ENCODE measurements at places on chromosomes 1 and 21. TPM values are rescaled to one million over a fixed set of nuclear protein-coding genes. Genes with fewer than 3 reads are reported as not detected.

DNA sequence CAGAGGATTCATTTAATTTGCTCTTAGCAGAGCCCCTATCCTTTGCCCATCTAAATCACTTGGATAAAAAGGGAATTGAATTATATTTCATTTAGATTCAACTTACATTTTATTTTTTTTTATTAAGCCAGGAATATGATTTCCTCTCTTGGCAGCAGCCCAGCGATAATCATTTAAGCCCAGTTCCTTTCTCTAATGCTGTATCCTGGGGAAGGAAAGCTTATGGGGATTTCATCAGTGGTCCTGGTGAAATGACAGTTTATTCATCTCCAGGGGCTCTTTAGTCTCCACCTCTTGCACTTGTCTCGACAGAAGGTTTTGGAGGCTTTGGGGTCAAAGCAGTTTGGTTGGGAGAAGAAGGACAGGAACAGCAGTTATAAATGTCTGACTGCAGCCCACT, 50.4 kb upstream of the LRRC8D start:
- no peak for DNase-seq

GRCh38 chr1:93734999-93735398, 53.4 kb upstream of the BCAR3 start:
- no peak for DNase-seq

DNA sequence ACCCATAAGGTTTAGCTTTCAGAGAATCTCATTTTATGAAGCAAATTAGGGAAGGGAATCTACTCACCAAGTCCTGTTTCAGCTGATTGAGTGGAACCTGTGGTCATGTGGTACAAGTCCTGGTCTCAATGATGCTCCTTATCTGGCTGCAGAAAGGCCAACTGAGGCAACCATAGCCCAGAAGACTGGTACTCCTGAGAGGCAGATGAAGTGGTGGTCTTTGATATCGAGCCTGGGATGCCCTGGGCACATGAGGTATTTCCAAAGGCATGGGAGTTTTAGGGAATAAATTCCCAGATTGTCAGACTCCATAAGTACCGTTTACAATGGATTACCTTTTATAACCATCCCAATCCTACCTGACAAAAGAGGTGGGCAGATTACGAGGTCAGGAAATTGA, 3.3 kb downstream of the MX1 start:
- no peak for DNase-seq

DNA sequence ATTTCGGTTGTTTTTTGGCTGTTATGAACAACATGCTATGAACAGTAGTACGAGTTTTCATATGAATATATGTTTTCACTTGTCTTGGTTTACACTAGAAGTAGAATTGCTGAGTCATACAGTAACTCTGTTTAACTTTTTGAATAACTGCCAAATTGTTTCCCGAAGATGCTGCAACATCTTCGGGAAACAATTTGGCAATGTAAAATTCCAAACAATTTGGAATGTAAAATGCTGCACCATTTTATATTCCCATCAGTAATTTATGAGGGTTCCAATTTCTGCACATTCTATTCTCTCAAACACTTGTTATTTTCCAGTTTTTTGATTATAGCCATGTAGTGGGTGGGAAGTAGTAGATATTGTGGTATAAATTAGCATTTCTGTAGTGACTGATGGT, 11.6 kb downstream of the PCBP3 start:
- no peak for DNase-seq

DNA sequence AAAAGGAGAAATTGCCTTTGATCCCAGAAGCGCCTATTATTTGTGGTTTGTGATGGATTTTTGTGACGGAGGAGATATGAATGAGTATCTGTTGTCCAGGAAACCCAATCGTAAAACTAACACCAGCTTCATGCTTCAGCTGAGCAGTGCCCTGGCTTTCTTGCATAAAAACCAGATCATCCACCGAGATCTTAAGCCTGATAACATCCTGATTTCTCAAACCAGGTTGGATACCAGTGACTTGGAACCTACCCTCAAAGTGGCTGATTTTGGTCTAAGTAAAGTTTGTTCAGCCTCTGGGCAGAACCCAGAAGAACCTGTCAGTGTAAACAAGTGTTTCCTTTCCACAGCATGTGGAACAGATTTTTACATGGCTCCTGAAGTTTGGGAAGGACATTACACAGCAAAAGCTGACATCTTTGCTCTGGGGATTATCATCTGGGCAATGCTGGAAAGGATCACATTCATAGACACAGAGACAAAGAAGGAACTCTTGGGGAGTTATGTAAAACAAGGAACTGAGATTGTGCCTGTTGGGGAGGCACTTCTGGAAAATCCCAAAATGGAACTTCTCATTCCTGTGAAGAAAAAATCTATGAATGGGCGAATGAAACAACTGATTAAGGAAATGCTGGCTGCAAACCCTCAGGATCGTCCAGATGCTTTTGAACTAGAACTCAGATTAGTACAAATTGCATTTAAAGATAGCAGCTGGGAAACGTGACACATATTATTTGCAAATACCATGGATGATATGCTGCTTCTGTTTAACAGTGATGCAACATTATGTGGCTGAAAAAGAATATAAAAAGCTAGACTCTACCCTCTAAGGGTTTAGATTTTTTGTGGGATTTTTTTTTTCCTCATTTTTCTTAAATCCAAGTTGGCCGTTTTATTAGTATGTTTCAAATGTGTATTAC, 10.5 kb downstream of the PDIK1L start:
- no peak for DNase-seq

- no peak for DNase-seq
These were observed 125.3 kb upstream of the CACYBP start for GRCh38 chr1:174874331-174875053.

DNA sequence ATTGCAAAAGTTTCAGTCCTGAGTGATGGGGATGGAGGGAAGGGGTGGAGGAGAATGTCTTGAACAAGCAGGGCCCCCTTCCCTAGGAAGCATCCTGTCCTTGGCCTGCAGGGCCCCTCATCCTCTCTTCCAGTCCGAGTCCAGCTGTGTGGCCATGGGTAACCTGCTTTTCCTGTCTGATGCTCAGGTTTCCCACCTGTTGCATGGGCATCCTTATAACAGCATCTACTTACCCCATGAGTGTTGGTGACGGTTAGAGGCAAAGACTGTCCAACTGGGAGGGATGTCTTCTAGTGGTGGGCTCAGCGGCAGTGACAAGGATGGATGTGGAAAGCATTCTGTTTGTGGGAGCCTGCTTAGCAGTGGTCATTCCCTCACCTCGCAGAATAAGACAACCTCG, 1.9 kb downstream of the UBL4B start:
- DNase-seq, result no peak

GRCh38 chr1:111965781-111966443, 23.6 kb downstream of the KCND3 start:
- DNase-seq, result no peak

DNA sequence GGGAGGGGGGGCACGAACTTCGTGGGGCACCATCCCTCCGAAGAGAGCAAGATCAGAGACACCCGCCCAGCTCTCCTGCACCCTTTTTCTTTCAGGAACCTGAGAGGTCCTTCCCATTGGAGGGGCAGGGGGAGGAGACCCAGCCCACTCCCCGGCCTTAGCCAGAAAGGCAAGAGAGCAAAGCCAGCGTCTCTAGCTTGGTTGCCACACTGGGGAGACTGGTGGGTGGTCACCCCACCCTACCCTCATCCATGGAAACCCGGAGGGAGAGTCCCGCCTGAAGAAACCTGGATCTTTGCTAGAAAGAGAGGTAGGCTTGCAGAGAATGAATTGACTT, 246 bp downstream of the ATP2B4 start:
- peak; percentile 67 for DNase-seq

GRCh38 chr1:48500541-48501450, 28.8 kb upstream of the SPATA6 start:
- no peak for DNase-seq

DNA sequence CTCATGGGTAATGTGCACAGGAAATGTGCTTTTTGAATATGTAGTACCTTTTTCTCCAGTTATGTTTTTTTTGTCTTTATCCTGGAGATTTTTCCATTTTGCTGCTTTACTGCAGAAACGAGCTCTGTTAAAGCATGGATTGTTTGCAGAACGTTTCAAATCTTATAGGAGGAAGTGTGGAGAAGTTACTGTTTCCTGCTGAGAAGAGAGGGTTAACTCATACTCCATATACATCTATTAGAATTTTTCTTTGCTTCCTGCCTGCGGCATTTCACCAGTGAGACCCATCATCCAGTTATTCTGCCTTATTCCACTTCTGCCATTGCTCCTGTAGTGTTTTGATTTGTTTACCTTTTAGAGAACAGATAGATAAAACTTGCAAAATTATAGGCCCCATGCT, 2.0 kb downstream of the RPRD2 start:
- no peak for DNase-seq

GRCh38 chr1:180173952-180174351, 19.3 kb downstream of the QSOX1 start:
- no peak for DNase-seq

- no peak for DNase-seq
These were observed 55.0 kb downstream of the PLPPR5 start for GRCh38 chr1:98949621-98950020.

GRCh38 chr1:11080931-11081330, 18.7 kb downstream of the EXOSC10 start:
- DNase-seq, result no peak

DNA sequence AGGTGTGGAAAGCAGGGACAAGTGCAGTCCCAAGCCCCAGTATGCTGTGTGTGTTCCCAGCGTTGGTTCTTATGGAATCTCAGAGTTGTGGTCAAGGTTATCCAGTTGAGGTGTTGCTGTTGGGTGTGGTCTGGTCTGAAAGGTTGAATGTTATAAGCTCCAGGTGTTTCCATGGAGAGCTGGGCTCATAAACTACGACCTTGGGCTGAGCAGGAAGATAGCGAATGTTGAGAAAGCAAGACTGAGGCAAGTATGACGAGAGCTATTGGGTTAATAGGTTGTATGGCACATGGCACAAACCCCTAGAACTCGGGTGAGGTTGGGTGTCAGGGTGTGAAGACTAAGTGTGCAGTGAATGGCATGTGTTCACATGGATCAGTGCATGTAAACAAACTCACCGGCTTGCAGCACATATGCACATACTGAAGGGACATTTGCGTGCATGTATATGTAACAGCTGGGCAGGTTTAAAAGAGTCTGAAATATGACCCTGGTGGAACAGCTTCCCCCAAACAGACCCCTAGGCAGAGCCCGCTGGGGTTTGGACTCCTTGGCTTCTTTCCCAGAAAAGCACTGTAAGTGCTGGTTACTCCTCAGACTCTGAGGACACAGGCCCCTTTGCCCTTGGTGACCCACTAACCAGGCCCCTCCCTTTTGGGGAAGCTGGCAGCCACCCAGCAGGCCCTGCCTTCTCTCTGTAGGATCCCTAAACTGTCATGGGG, 117.5 kb downstream of the NAV1 start:
- DNase-seq, result no peak

- DNase-seq, result no peak
These were observed 4.1 kb downstream of the S100A2 start for GRCh38 chr1:153561466-153561985.

DNA sequence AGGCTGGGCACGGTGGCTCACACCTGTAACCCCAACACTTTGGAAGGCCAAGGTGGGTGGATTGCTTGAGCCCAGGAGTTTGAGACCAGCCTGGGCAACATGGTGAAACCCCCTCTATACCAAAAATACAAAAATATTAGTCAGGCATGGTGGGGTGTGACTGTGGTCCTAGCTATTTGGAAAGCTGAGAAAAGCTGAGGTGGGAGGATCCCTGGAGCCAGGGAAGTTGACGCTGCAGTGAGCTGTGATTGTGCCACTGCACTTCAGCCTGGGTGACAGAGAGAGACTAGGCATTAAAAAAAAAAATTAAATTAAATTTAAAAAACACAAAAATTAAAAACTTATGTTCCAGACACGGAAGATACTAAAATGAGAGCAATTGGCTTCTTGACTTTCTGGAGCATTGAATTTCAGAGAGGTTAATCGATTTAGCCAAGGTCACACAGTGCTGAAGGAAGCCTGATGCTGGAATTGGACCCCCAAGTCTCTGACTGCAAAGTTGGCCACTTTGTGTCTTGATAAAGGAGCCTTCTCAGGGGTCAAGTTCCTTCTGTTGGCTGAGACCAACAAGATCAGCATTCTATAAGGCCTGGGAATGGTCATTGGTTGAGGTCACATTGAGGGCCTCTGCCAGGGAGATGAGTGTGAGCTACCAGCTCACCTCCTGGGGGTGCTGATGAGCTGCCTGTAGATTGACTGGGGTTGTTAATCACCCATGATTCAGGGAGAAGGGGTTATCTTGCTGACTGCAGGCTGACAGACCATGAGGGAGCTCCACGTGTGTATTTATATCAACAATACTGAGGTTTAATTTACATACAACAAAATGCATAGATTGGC, 54.3 kb downstream of the RPS6KA1 start:
- no peak for DNase-seq

- DNase-seq, result no peak
These were observed 756.0 kb upstream of the ADGRL2 start for GRCh38 chr1:81044708-81045107.

GRCh38 chr1:152884085-152884484, 6.0 kb downstream of the SMCP start:
- no peak for DNase-seq

- no peak for DNase-seq
These were observed 29.0 kb downstream of the ATP2B4 start for GRCh38 chr1:203655671-203656070.

GRCh38 chr1:2914702-2915101, 106.6 kb upstream of the ACTRT2 start:
- DNase-seq, result no peak

DNA sequence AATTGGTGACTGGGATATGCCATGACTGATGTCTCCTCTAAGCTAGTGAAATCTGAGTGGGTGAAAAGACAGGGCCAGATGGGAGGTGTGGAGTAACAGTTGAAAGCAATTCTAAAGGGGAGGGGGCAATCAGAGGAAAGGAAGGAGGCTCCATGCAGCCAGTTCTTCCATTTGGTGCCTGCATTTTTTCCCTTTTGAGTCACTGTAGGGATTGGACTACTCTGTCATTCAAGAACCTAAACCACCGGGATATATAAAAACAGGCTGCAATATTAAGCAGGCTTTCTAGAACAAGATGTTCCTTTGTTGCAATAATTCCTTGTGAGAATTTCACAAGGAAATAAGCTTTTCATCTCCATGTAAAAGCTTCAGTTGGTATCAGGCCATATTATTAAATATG, 18.3 kb downstream of the CLIC6 start:
- DNase-seq, result no peak

- no peak for DNase-seq
These were observed 25.7 kb downstream of the ANGPTL7 start for GRCh38 chr1:11214698-11215380.

- no peak for DNase-seq
These were observed 6.2 kb downstream of the ADAMTSL4 start for GRCh38 chr1:150555198-150555970.

Gene GSTM1
- total RNA-seq, result 48.8 TPM

Gene TMOD4
- 0.77 TPM for total RNA-seq

Gene FAM151A
- total RNA-seq, result not detected

Gene HUNK
- 61.4 TPM for total RNA-seq

Gene AMY1A
- total RNA-seq, result not detected

Gene RGSL1
- not detected for total RNA-seq

Gene OR2L13
- total RNA-seq, result not detected

Gene TMEM269
- total RNA-seq, result 0.98 TPM

Gene NPHS2
- total RNA-seq, result not detected

Gene C4BPA
- total RNA-seq, result 0.16 TPM
